NCI-H1092 treated with DMSO at 0.1 percent for 48 hours (cell line): ENCODE measurements at places on chromosomes 2 and 18.

GRCh38 chr2:950080-950966, at the start of gene SNTG2:
Gene SNTG2, plus strand, starts transcription at chr2:950849. Its CDS starts 148 bp downstream, at chr2:950997.
- peak; percentile 43 for DNase-seq

- DNase-seq: no peak
These were observed 615.8 kb downstream of the XIRP2 start for GRCh38 chr2:167504061-167504460.

GRCh38 chr2:52622266-52622665, 1145.3 kb upstream of the CHAC2 start:
- no peak for DNase-seq

DNA sequence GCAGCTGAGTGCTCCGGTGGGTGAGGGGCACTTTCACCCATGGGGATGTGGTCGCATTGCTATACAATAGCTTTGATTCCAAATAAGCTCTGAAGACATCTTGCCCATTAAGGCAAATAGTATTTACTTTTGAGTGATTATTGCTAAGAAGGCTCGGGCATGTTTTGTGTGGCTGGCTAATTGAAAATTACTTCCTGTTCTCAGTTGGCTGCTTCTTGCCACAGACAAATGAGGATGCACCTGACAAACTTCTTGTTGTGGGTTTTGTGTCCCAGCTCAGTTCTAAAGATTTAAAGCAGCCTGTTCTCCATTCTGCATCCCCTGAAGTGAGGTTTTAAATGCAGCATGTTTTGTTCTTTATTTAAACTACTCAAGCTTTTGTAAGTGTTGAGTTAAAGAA, 88.3 kb downstream of the KCNS3 start:
- DNase-seq: no peak

- DNase-seq: peak; percentile 36
These were observed 87.1 kb upstream of the MCFD2 start for GRCh38 chr2:47002480-47003381.

DNA sequence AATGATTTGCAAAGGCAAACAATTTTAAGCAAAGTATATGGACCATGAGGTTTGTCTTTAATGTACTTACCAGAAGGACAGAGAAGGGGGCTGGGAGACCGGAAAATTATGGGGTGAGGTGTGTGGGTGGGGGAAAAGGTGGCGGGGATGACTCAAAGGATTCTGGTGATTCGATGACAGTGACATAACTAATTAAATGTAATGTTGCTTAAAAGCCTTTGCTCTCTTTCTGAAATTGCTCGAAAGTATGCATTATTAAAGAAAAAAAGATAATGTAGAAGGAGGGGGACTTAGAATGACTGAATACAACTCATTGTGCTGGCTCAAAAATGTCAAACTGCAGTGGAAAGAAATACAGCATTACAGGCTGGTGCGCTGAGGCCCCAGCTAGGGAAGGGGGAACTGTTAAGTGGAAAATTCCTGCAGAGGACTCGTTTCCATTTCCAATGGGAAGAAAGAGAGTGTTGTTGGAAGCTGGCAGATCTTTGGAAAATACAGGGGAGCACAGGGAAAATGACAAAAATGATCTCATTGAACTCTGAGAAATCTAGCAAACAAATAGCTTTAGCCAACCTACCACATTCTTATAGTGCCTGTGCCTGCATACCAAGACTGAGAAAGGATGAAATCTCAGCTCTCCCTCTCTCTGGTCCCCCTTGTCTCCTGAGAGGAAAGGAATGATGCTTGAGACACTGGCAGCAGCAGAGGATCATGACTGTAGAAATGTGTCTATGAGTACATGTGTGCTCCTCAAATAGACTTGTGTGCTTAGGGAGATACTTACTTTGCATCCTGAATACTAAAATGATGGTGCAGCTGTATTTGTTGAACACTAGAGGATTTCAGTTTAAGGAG, 632.4 kb downstream of the NYAP2 start:
- no peak for DNase-seq

GRCh38 chr18:11183637-11184036, 34.3 kb upstream of the PIEZO2 start:
- no peak for DNase-seq
